CD4-positive, alpha-beta T cell treated with Interleukin-6 at 100 ng/mL for 8 hours (primary cell): ENCODE measurements at places on chromosomes 11 and 22.

DNA sequence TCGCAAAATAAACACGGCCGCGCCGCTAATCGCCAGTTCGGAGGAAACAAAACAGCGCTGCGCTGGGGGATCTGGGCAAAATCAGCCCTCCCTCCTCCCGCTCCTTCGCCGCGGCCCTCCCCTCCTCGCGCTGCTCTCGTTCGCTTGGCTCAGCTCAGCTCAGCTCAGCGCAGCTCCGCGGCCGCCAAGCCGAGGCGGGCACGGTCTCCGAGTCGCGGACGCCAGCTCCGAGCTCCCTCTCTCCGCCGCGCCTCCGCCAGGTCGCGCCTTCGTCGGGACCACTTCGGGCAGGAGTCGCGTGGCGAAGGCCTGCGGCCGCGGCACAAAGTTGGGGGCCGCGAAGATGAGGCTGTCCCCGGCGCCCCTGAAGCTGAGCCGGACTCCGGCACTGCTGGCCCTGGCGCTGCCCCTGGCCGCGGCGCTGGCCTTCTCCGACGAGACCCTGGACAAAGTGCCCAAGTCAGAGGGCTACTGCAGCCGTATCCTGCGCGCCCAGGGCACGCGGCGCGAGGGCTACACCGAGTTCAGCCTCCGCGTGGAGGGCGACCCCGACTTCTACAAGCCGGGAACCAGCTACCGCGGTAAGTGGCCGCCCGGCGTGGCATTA is at the start of gene SPON1:
Gene SPON1, plus strand, starts transcription at position 162 of the 607 bp plus-strand sequence. Its CDS starts 182 bp downstream, at position 344.
- peak; percentile 8 for DNase-seq

- DNase-seq, result no peak
Measured at GRCh38 chr11:46981436-46981835, 44.9 kb downstream of the CSTPP1 start.

DNA sequence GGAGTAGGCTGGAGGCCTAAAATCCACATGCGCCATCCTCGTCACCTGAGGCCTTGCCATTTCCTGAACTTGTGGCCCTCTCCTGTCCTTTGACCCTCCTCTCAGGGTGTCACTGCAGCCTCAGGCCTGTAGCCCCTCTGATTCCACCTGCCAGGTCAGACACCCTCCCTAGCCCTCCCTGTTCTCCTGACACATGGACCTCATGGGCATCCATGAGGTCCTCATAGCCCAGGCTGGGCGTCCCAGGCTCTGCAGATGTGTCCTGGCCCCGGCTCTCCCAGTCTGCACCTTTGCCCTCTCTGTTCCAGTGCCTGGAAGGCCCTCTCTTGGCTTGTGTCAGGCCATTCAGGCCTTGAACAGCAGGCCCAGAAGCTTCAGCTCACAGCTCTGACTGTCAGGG is 15.8 kb downstream of the RAB36 start:
- DNase-seq, result no peak

- DNase-seq, result no peak
Measured at GRCh38 chr22:33650244-33650643, 270.0 kb downstream of the LARGE1 start.

- DNase-seq, result no peak
Measured at GRCh38 chr11:57900320-57900719, 123.4 kb upstream of the OR9Q1 start.
